ENCODE measurements at places on chromosomes 5 and 9.

GRCh38 chr5:135993880-135994636 is 34.7 kb upstream of the TGFBI start:
- no peak for DNase-seq

DNA sequence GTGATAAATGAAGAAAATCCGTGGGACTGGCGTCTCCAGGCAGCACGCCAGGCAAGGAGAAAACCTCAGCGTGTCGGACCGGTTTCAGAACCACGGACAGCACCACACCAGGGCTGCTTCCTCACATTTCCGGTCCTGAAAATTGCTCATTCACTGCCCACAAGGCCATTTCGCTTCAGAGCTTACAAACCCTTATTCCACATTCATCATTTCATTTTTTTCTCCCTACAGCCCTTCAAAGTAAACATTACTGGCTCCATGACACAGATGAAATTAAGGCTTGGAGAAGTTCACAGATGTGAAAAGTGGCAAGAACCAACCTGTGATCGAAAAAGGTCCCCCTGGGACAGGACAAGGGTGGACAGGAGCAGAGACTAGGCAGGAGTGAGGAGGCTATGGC is 1.5 kb upstream of the GPRIN1 start:
- DNase-seq = peak; percentile 49

GRCh38 chr9:14192556-14192955 is 121.4 kb downstream of the NFIB start:
- no peak for DNase-seq

GRCh38 chr9:29282121-29282520 is 1708.8 kb upstream of the C9orf72 start:
- no peak for DNase-seq

DNA sequence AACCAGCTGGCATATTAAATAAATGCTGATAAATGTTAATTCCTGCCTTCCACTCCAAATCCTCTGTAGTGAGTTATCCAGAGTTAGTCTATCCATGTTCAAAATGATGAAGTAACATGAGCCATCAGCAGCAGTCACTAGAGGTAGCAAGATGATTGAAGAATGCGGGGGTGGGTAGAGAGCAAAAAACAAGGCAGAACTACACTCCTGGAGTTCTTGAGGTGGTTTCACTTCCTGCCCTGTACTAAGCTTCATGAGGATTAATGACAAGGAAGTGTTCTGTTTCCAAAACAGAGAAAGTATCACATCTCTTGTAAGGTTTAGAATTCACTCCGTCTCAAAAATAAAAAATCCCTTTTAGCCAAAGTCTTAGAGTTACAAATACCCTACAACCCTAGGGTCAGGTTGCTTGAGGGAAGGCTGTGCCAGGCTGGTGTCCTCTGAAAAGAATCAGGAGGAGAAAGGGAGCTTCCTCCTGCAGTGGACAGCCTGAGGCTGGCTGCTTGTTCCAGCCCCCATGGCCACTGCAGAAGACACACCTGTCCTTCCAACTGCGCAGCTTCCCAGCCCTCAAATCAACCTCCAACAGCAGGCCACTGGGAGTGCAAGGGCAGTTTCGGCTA is 180.2 kb downstream of the DENND1A start:
- no peak for DNase-seq

DNA sequence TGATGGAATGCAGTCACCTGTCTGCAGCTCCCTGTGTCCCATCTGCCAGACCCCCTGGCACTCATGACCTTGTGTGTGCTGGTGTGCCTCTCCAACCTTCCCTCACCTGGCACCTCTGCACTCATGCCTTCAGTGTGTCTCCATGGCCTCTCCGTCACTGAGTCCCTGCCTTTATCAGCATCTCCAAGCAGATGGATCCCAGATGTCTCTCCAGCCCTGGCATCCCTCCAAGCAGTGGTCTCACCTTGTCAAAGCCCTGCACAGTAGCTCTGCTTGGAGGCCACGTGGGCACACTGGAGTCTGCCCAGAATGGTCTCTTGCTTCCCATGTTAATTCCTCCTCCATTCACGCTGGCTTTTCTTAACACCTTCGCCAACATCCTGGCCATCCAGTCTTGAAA is 84.8 kb downstream of the DAP start:
- no peak for DNase-seq

DNA sequence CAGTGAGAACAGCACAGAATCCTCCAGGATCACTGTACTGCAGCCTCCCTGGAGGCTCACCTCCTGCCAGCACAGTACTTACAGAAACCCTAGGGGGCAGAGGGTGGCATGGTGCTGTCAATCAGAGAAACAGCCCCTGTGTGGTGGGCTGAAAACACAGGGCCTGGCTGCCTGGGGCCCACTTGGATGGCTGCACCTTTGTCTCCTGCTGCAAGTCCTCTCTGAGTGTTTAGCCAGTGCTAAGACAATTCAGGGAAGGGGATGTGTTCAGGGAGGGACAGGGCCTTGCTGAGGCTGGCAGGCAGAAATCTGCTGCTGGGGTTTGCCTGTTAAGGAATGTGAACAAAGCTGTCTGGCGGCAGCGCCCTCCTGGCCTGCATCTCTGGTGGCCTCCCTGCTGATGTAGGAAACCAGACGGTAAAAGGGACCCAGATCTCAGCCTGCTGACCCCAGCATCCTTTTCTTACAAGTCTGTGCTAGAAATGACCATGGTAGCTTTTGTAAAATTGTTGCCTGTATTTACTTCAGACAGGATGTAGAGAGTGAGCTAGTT is 39.5 kb downstream of the PRRC2B start:
- no peak for DNase-seq

All from activated naive CD4-positive, alpha-beta T cell treated with Interleukin-2 at 50 U/mL for 16 hours (primary cell).